ENCODE measurements at places on chromosomes 3 and 15.

GRCh38 chr15:75431682-75432081 is 19.8 kb downstream of the SIN3A start:
- DNase-seq, result no peak

- DNase-seq, result no peak
Observed at GRCh38 chr3:65603631-65604030, 435.1 kb downstream of the MAGI1 start.

- no peak for DNase-seq
Observed at GRCh38 chr3:14329116-14329830, 73.1 kb upstream of the SLC6A6 start.

GRCh38 chr3:63642488-63642887 is 10.0 kb upstream of the SNTN start:
- DNase-seq, result no peak

GRCh38 chr3:136753326-136753939 is 1.3 kb upstream of the STAG1 start:
- DNase-seq, result no peak

DNA sequence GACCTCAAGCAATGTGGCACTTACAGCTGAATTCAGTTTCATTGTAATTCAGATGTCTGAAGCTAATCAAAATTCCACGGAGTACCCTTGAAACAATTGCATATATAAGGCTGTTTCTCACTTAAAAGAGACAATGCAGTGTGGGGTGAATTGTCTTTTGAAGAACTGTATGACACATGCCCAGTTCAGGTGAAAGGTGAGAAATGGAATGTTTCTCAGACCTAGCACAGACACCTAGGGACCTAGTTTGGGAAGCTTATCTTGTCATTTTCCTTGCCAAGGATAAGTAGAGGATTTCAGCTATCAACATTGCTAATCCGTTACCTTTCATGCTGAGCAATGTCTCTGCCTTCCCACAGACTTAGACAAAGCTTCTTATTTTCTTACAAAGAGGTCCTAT is 36.3 kb downstream of the MBNL1 start:
- DNase-seq, result no peak

DNA sequence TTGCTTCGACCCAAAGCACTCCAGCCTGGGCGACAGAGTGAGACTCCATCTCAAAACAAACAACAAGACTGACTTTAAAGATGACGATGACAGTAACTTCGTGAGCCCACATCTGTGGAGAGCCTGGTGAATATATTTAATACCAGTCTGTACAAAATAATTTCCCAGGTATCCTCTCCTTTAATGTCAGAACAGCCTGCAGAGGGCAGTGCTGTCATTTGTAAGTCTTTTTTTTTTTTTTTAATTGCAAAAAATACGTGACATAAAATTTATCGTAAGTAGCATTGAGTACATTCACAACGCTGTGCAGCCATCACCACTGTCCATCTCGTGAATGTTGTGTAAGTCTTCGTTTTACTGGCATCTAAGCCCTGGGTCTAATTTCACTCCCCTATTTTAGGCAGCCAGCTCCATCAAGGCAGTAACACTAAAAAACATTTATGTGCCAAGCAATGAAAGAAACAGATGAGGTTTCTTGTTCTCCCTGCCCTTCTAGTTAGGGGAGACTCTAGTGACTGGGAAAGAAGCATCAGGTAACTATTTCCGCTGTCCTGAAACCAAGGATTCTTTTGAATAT is 1.4 kb downstream of the HTD2 start:
- peak; percentile 42 for DNase-seq

GRCh38 chr3:194083637-194084224 is 52.2 kb upstream of the HES1 start:
- DNase-seq, result no peak

GRCh38 chr3:90007778-90008499 is 900.5 kb downstream of the EPHA3 start:
- no peak for DNase-seq

- no peak for DNase-seq
Observed at GRCh38 chr15:22892333-22892732, 53.9 kb downstream of the NIPA2 start.

- DNase-seq, result no peak
Observed at GRCh38 chr3:62562596-62562995, 189.2 kb upstream of the FEZF2 start.

DNA sequence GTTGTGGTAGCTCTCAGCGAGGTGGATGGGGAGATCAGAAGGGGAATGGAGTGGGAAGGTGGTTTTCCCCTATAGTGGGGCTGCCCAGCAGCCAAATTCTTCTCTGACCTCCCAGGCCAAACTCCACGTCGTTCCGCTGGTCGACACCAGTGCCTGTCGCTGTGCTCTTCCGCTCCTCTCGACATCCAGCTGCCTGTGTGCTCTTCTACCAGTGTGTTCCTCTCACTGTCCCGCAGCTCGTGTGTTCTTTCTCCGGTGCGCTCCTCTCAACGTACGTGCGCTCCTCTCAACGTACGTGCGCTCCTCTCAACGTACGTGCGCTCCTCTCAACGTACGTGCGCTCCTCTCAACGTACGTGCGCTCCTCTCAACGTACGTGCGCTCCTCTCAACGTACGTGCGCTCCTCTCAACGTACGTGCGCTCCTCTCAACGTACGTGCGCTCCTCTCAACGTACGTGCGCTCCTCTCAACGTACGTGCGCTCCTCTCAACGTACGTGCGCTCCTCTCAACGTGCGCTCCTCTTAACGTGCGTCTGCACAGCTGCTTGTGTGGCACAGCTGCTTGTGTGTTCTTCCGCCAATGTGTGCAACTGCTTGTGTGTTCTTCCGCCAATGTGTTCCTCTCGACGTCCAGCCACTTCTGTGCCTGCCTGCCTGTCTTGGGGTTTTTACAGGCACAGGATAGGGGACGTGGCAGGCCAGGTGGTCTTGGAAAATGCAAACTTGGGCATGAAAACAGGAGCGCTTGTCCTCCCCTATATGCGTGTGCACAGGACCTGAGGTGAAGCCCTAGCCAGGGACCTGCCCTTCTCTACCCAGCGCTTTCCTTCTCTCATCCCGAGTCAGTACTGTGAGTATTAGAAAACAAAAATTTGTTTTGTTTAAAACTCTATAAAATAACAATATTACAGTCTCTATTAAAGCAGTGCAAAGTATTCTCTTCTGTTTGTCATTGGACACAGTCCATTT is 991.1 kb downstream of the GBE1 start:
- DNase-seq, result no peak
